Activated naive CD4-positive, alpha-beta T cell treated with anti-CD3 and anti-CD28 coated beads, Interleukin-2, amount 50 U/mL, for 72 hours (primary cell): ENCODE measurements at places on chromosomes 6 and 20. TPM values are rescaled to one million over a fixed set of nuclear protein-coding genes. Genes with fewer than 3 reads are reported as not detected.

- no peak for DNase-seq
Measured at GRCh38 chr20:49915118-49915379, 280 bp downstream of the SPATA2 start.

GRCh38 chr6:157133856-157134255 is 189.5 kb downstream of the TMEM242 start:
- no peak for DNase-seq

DNA sequence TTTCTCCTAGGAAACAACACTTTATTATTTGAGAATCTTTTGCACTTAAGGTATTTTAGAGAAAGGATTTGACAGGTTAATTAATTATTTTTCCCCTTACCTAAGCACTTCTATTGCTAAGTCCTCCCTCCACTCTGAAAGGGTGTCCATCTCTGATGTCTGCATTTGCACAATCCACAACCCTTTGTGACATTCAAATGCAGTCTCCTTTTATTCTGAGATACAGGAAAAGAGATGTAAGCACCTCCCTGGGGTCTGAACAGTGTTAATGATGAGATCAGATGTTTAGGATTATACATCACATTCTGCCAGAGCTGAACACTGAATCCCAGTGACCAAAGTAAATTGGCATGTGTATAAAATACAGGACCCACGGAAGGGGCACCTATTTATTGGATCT is 864.2 kb upstream of the FLRT3 start:
- no peak for DNase-seq

- no peak for DNase-seq
Measured at GRCh38 chr6:113953346-113953745, 17.6 kb downstream of the HDAC2 start.

- no peak for DNase-seq
Measured at GRCh38 chr6:147060636-147061035, 143.6 kb upstream of the STXBP5 start.

DNA sequence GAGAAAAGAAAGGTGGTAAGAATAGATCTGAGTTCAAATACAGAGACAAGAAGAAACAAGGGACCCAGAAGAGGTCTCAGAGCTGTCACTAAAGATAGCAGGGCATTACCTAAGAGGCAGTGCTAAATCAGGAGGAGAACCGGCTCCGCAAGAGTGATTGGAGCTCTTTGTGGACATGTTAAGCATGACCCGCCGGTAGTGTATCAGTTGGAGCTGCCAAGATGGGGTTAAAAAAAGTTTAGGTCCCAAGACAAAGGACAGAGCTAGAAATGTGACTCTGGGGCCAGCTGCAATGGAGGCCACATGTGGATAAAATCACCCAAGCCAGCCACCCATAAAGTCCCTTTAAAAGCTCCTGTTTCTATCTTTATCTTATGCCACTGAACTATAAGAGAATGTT is 93.4 kb downstream of the MBOAT1 start:
- no peak for DNase-seq

- DNase-seq = no peak
Measured at GRCh38 chr6:9225441-9225871, 790.1 kb upstream of the SLC35B3 start.

GRCh38 chr6:12301018-12301417 is 10.9 kb downstream of the EDN1 start:
- no peak for DNase-seq

DNA sequence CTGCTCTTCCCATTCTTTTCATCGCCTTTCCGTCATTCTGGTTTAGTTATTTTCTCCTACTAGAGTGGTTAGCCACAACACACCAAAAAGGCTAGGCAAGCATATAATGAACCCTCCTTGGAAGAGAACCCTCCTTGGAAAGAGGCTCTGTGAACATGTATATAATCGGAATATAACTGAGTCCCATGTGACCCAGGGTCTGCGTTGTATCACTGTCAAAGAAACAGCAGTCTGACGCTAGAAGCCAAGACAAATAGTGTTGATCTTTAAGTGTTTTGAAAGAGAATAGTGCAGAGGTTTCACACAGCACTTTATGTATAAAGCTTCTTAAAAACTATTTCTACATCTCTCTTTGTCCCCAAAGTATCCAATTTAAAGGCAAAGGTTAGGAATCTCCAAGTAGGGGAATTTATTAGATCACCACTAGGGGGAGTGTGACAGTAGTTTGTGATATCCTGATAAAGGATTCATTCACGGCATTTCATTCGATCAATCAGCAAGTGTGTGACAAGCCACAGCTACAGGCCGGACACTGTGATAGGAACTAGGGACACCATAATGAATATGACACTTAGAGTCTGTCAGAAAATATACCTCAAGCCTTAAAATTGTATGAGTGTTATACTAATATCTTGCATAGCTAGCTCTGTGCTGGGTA is 395.3 kb downstream of the CD109 start:
- no peak for DNase-seq

GRCh38 chr6:16168858-16169257 is 40.0 kb downstream of the MYLIP start:
- no peak for DNase-seq

DNA sequence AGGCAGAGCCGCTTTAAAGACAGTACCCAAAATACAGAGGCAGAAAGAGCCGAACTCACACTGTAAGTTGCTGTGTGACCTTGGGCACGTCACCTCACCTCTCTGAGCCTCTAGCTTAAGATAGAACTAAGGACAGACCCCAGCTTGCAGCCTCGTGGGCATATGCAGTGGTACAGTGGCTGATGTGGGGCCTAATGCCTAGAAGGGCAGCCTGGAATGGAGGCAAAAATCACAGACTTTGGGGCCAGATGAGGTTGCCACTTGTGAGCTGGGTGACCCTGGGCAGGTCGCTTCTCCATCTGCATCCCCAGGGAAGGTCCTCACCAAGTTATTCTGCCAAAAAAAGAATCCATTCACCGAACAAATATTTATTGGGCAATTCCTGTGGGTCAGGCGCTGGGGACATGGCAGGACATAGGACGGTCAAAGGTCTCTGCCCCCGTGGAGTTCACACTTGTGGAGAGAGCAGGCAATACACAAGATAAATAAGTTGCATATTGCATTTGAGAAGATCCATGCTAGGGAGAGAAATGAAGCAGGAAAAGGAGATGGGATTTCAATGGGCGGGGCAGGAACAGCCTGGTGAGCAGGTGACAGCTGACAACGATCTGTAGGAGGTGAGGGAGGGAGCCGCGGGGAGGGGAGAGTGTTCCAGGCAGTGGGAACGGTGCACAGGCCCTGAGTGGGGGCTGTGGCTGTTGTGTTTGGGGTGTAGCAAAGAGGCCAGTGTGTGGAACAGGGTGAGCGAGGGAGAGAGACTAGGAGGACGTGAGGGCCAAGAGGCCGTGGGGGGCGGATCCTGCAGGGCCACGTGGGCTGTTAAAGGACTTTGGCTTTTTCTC is 115.2 kb downstream of the CEBPB start:
- DNase-seq = no peak

- DNase-seq = no peak
Measured at GRCh38 chr6:186340-186965, 105.8 kb upstream of the DUSP22 start.

- no peak for DNase-seq
Measured at GRCh38 chr6:1871724-1872315, 262.1 kb downstream of the FOXC1 start.

- no peak for DNase-seq
Measured at GRCh38 chr6:163254341-163254835, 160.1 kb upstream of the QKI start.

The MRAP2 gene
- total RNA-seq = not detected

The CDKN1A gene
- 43.3 TPM for total RNA-seq

The SLC35F1 gene
- total RNA-seq = not detected

The QKI gene
- 61.8 TPM for total RNA-seq

The SOX18 gene
- total RNA-seq = 1.4 TPM

The PHF10 gene
- total RNA-seq = 90.3 TPM

The RGS17 gene
- total RNA-seq = not detected
